ENCODE measurements at places on chromosomes 5 and 9.
A peak's percentile ranks its signal among the peaks of the same experiment; 100 is the strongest.

DNA sequence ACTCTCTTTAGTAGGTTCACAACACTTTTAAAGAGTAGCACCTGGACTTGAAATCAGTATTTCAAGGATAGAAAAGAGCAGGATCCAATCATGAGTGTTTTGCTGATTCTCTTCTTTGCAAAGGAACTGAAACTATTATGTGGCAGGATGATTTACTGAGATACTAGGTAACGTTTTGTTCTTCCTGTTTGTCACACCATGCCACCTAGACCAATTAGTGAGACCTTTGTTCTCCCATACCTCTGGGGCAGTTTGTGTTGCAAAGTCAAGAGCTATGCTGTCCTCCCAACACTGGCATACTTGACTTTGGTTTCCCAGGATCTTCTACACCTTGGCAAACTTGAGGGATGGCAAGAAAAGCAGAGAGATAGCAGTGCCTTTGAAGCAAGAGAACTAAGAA is 43.4 kb downstream of the PPP1R2B start:
- DNase-seq, result no peak

- DNase-seq, result no peak
These were observed 45.2 kb upstream of the PPP2CA start for GRCh38 chr5:134271059-134271458.

DNA sequence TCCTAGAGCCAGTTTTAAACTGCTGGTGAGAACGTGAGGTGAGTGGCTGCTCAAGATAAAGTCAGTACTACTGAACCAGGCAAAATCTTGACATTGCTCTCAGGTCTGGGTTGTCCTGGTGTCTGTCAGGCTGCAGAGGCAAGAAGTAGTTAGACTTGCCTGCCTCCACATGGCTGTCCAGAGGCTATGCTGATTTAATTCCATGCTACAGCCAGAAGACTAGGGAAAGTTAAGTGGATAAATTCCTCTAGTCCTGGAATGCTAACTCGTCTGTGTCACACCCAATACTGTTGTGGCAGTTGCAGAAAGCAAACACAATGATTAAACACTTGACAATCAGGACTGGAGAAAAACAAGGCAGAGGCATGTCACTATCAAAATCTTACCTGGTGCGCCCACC is 118.9 kb downstream of the ACER2 start:
- DNase-seq, result no peak

- no peak for DNase-seq
These were observed at the start of gene PCDHGC5 for GRCh38 chr5:141488591-141489561. Gene PCDHGC5, plus strand, starts transcription at chr5:141489081. Its CDS starts 160 bp downstream, at chr5:141489241.

DNA sequence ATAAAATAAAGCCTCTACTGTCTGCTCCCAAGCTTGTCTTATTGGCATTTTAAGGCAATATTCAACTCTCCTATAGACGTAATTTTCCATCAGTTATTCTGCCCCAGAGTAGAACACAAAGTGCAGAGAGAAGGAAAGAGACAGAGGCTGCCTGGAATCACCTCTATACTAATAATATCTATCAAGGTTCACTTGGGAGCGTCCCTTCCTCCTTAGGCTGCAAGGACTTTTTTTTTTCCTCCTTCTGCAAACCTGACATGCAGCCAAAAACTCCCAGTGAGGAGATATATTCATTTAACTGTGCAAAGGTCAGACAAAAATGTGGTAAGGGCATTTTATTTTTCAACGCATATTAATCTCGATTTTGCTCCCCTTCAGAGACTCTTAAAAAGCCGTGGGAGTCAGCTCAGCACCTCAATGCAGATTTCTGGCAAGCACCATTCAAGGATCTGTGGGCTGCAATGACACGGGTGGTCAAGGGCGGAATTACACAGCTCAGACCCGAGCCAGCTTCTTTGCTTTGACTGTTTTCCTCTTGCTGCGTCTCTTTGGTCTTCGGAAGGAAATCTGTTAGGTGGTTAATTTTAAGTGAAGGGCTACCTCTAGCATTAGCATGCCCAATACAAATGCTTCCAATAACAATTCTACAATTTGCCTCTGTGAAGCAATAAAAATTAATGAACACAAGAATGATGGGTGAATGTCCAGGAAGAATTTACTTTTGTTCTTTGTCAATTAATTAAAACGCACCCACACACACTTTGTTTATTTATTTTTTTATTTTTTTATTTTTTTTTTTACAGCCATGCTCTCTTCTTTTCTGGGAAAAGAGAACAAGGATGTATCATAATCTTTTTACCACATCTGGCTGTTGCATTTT is 587.7 kb upstream of the GRAMD2B start:
- peak; percentile 20 for DNase-seq

Data from hypothalamus (tissue), 51 donors.